Small intestine (tissue), 16 donors: ENCODE measurements at places on chromosomes 7 and 10.

DNA sequence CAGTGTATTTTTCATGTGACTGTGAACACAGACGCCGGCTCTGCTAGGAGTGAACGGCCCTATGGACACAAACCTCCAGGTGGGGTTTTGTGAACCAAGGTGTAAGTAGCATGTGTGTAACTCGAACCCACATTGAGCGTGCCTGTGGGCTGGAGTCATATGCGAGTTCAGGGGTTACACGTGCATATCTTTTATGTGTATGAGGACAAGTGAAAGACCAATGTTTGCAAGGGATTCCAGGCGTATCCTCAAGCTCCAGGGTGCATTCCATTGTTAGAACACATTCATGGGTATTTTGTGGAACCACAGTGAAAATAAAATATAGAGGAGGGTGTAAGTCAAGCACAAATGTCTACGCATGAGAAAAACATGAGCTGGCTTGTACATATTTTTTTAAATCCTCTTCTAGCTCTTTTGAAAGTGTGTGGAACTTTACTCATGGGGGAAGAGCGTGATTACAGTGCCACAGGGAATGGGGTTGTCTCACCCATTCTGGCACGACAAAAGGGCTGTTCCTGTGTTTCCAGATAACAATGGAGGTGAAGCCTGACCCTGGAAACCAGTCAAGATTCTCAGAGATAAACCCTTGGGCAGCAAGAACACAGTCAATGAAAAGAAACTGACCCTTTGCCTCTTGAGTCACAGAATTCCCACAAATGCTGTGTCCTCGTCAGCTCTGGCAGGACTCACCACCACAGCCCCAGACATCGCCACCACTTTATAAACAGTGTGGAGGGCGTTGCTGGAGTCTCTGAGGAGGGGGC lies 37.0 kb upstream of the GOT1 start:
- DNase-seq, result no peak

DNA sequence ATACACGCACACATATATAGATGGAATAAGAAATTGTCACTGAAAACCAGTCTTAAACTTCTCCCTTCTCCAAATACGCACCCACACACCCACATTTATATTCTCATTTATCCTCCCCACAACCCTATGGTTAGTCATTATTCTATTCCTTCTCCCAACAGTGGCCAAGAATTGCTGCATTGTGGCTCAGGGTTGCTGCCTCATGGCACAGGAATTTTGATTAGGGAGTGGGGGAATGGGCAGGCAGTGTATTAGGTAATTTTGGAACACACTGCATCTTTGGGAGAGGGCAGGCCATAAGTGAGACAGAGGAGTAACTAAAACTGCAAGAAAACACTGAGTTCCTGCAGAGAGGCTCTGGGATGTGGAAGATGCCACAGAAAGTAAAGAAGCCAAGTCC lies 35.7 kb downstream of the NAPEPLD start:
- no peak for DNase-seq

GRCh38 chr10:110502851-110503301 lies 5.2 kb downstream of the DUSP5 start:
- DNase-seq, result peak; percentile 29

- no peak for DNase-seq
Observed at GRCh38 chr10:12869427-12869826, 132.1 kb downstream of the CCDC3 start.

DNA sequence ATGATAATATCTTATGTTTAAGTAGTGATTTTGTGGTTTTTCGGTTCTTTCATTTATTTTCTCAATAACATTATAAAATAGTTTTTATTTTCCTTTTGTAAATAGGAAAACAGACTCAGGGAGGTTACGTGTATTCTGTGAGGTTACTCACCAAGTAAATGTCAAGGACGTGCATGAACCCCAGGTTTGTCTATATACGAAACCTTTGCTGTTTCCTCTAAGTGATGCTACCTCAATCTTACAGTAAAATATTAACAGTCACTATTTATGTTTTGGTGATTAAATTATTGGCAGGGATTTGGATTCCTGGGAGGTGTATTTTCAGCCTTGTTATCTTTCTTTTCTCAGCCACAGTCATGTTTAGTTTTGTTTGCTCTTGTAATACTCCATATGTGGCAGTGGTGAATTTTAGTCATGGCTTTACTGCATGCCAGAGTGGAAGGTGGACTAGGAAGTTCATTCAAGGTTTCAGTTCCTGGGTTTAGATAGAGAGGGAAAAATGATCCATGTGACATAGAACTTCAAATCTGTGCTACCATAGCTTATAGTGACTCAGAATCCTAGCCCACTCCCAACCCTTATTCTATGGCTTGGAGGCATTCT lies 139.9 kb downstream of the ARL4A start:
- DNase-seq, result no peak

GRCh38 chr7:18553605-18554003 lies 58.1 kb downstream of the HDAC9 start:
- no peak for DNase-seq

GRCh38 chr7:74479961-74480829 lies 26.5 kb downstream of the GTF2IRD1 start:
- DNase-seq, result peak; percentile 86
